ENCODE measurements at places on chromosomes 2 and 18. TPM values are rescaled to one million over a fixed set of nuclear protein-coding genes. Genes with fewer than 3 reads are reported as not detected.

CKAP2L gene
- total RNA-seq, result 45.5 TPM

KLHL41 gene
- 0.09 TPM for total RNA-seq

SPDYA gene
- 1.1 TPM for total RNA-seq

EMILIN1 gene
- 1.0 TPM for total RNA-seq

NT5C1B gene
- not detected for total RNA-seq

ANKRD53 gene
- total RNA-seq, result 0.58 TPM

DSG2 gene
- total RNA-seq, result 3.1 TPM

MC5R gene
- total RNA-seq, result not detected

DNA sequence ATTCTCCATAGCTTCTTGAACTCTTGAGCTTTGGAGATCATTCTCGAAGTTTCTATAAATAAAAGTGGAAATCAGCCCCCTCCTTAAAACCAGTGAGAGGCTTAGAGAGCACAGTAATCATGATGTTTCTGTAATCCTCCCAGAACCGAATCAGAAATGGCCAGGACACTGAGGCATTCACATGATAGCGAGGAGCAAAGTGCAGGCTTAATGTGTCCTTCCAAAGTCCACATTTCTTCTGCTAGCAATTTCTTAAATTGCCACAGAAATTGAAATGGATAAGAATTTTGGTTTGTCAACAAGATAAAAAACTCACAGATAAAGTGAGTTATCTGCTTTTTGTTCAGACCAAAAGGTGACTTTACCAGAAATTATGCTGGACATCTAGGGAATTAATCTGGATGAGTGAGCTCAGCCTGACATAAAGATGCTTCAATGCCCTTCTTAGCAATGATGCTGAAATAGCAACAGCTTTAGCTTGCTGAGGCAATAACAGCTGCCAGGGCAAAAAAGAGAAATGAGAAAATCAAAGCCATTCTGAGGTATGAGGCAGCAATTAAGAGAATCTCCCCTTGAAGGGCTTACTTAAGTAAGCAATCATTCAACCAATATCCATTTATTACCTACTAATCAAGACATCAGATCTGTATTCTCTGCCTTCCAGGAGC is 82.4 kb upstream of the PHLPP1 start:
- no peak overlapping the region for H3K27ac ChIP-seq
- DNase-seq, result no peak
- H3K27me3 ChIP-seq, result peaks cover 28% of the 10 kb centered on the region
- H3K4me3 ChIP-seq, result no peak overlapping the region
- H3K4me1 ChIP-seq, result peaks cover 5% of the 10 kb centered on the region

DNA sequence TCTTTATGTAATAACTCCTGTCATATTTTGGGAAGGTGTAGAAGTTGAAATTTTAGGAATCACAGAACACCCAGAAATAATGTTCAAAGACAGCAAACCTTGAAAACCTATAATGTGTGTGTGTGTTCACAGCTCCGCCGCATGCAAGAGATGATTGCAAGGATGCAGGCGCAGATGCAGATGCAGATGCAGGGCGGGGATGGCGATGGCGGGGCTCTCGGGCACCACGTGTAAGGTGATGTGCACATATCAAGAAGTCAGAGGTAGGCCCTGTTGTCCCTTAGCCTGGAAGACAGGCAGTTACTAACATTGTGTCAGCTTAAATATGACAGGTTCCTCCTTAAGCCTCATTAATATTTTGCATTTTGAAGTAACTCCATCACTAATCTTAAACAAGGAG is 6.1 kb upstream of the FARP2 start:
- no peak for DNase-seq
- peaks cover 9% of the 10 kb centered on the region for H3K4me1 ChIP-seq
- no peak overlapping the region for H3K4me3 ChIP-seq

GRCh38 chr2:165390875-165391274 is 78.6 kb upstream of the CSRNP3 start:
- peaks cover 5% of the 10 kb centered on the region for H3K27me3 ChIP-seq
- no peak overlapping the region for H3K27ac ChIP-seq
- peaks cover 5% of the 10 kb centered on the region for H3K4me1 ChIP-seq
- DNase-seq, result no peak

GRCh38 chr2:108403494-108403893 is 25.7 kb downstream of the SULT1C4 start:
- no peak overlapping the region for H3K4me3 ChIP-seq
- no peaks in the 10 kb centered on the region for H3K4me1 ChIP-seq
- H3K27ac ChIP-seq, result no peak overlapping the region
- DNase-seq, result no peak
- peaks cover 13% of the 10 kb centered on the region for H3K27me3 ChIP-seq

DNA sequence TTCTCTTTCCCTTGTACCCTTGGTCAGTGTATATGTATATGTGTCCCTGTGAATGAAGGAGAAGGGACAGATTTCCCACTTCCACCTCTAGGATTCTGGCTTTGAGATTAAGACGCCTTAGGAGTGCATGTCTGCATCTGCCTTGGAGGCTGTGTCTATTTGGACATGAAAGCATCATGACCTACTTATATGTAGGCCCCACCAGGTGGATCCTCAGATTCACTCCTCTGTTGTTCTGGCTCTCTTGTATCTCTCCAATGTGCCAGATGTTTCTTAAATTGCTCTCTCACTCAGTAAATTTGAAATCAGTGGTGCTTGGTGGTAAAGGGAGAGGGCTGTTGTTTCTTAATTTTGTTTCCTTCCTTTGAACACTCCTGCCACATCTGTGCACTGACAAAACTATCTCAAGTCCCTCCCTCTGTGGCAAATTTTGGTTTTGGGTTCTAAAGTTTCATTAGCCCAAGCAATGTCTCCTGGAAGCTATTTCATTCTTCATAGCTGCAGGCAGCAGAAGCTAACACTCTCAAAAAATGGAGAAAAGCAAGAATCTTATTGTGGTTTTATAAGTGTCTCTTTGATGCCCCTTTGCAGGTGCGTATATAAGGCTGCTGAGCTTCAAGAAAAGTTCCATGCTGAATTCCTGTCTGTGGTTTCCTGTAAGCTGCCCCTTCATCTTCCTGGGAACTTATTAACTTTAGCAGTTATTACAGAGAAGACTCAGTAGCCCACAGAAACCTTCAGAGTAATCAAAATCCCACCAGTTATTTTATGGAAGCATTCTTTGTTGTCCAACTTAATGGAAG is 179.7 kb upstream of the SETBP1 start:
- no peaks in the 10 kb centered on the region for H3K27me3 ChIP-seq
- H3K27ac ChIP-seq, result no peak overlapping the region
- no peak for DNase-seq
- H3K4me1 ChIP-seq, result no peaks in the 10 kb centered on the region
- H3K36me3 ChIP-seq, result no peaks in the 10 kb centered on the region
- no peak overlapping the region for H3K4me3 ChIP-seq

- DNase-seq, result no peak
- peak overlapping the region; percentile 92 for H3K27ac ChIP-seq
- no peaks in the 10 kb centered on the region for H3K27me3 ChIP-seq
- H3K4me3 ChIP-seq, result peak overlapping the region; percentile 18
Measured at GRCh38 chr2:27965841-27966240, 75.3 kb downstream of the BABAM2 start.

DNA sequence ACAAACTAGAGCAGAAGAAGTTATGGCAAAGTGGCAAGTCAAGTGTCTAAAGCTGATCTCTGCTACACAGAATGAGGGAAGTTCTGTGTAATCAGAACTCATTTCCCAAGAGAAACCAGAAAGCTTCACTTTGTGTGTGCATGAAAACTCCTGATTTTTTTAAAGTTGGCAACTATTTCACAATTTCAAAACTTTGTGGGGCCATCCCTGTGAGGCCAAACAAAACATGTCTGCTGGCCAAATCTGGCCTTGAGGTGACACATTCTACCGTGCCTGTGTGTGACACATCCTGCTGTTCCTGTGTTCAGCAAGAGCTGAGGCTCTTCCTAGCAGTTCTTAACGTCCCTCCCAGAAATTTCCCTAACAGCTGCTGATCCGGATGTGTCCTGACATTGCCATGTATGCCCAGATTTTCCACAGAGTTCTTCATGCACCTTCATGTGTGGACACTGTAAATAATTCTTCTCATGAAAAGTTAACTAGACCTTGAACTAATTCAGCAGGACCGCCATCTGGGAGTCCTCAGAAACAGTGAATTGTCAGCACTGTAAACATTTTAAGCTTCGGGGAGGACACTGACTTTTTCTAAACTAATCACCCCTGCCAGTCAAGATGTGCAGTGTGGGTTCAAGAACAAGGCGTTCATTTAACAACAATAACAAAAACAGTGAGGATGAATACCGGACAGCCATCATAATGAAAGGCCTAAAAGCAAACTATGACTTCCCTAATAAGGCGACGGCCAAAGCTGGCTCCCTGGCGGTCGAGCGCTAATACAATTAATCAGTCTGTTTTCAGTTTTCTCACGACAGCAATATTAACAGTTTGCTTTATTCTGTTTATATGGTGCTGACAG is 99.0 kb downstream of the PLEKHM3 start:
- H3K27ac ChIP-seq, result no peak overlapping the region
- H3K27me3 ChIP-seq, result no peaks in the 10 kb centered on the region
- no peaks in the 10 kb centered on the region for H3K36me3 ChIP-seq
- no peak overlapping the region for H3K4me3 ChIP-seq

GRCh38 chr2:58569475-58570185 is 328.5 kb upstream of the FANCL start:
- H3K4me1 ChIP-seq, result peaks cover 14% of the 10 kb centered on the region
- no peaks in the 10 kb centered on the region for H3K36me3 ChIP-seq
- H3K4me3 ChIP-seq, result no peak overlapping the region
- H3K27ac ChIP-seq, result peak overlapping the region; percentile 6
- DNase-seq, result peak; percentile 8

DNA sequence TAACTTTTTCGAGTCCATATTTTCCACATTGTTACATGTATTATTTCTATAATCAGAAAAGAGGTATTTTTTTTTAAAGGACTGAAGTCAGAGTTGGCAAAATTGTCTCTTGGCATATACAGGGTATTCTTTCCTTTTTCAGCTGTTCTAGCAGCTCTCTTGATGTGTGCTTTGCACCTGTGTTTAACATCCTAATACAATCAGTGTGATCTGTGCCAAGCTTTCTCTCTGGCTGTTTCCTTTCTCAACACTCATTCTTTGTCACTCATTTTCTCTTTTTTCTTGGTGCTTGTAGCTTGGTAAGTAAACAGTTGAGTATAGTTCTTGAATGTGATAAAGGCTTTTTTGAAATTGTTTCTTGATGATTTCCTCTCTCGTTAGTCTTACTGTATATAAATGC is 9.2 kb downstream of the RNMT start:
- no peak overlapping the region for H3K27ac ChIP-seq
- DNase-seq, result no peak
- peaks cover 4% of the 10 kb centered on the region for H3K4me1 ChIP-seq
- no peaks in the 10 kb centered on the region for H3K27me3 ChIP-seq
- peaks cover 12% of the 10 kb centered on the region for H3K36me3 ChIP-seq
- no peak overlapping the region for H3K4me3 ChIP-seq

DNA sequence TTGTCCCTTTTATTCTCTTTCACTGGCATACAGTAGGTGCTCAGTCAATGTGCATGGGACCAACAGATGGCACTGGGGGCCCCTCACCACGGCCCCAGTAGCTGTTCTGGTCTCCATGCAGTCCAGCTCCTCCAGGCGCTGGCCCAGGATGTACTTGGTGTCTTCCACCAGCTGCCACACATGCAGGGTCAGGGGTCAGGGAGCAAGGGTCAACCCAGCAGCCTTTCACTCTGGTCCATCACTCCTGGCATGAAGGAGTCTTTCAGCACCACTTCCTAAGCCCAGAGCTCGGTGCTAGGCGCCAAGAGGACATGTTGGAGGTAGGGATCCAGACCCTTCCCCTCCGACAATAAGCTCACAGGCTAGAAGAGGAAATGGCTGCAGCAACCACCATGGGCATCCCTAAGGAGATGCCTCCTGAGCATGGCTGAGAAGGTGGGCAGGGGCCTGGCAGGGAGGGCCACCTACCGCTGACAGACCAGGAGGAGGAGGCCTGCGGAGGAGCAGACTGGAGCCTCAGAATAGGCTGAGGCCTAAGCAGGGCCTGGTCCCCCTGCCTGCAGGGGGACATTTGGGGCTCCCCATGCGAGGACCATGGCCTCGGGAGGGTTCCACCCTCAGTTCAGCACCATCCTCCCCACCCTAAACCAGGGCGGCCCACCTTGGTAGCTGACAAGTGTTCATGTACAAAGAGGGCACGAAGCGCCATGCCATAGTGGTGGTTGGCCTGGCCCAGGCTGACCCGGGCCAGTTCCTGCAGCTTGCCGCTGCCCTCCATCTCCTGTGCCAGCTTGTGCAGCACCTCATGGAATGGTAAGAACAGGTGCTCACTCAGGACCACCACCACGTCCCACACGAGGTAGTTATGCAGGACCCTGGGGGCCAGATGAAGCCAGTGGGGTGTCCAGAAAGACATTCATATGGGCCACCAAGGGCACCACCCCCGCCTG is 10.2 kb downstream of the ALPG start:
- DNase-seq, result no peak
- peaks cover 41% of the 10 kb centered on the region for H3K27me3 ChIP-seq
- no peak overlapping the region for H3K27ac ChIP-seq
- peaks cover 1% of the 10 kb centered on the region for H3K36me3 ChIP-seq
- no peak overlapping the region for H3K4me3 ChIP-seq
- peaks cover 14% of the 10 kb centered on the region for H3K4me1 ChIP-seq

DNA sequence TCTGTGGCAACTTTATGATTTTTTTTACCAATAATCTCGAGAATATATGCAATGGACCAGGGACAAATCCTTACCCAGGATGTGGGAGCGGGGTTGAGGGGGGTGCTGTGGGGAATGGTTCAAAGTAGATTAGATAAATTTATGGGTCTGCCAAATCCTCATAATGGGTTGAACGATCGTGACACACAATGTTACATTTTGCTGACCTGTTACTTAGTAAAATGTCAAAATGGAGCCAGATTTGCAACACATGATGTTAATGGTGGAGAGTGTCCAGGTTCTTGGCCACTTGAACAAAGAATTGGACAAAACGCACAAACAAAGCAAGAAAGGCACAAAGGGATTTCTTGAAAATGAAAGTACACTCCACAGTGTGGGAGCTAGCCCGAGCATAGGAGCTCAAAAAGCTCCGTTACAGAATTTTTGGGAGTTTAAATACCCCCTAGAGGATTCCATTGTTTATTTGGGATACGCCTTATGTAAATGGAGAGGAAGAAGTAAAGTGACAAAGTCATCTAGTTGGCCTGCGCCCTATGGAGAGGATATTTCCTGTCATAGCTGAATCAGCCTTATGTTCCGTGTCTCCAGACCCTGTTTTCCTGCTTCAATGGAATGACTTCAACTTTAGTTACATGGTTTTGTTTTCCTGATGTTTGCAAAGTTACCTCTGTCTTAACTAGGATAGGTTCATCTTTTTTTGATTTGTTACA is 776.0 kb downstream of the DCC start:
- H3K4me1 ChIP-seq, result no peaks in the 10 kb centered on the region
- H3K27me3 ChIP-seq, result no peaks in the 10 kb centered on the region
- H3K36me3 ChIP-seq, result no peaks in the 10 kb centered on the region
- no peak overlapping the region for H3K27ac ChIP-seq

All from activated T-cell treated with anti-CD3 and anti-CD28 coated beads, Interleukin-2, amount 50 U/mL, for 72 hours (primary cell).